T-helper 1 cell (primary cell): ENCODE measurements at places on chromosomes 16 and 17.
A peak's percentile ranks its signal among the peaks of the same experiment; 100 is the strongest.

DNA sequence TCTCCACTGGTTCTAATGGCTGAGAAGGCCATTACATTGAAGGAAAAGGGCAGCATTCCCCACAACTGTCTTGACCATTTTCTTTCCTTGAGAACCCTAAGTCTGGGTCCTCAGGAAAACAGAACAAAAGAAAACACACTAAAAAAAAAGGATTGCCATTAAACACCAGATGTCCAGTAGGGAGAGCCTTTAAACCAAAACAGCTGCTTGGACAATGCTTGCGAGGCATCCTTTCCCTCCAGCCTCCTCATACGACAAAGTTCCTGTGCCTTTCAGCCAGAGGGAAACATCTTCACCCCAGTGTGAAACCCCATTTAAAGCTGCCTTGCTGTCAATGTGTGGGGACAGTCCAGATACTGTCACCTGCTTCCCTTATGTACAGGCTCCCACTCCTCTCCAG lies 74.3 kb downstream of the MMD start:
- no peak for DNase-seq

DNA sequence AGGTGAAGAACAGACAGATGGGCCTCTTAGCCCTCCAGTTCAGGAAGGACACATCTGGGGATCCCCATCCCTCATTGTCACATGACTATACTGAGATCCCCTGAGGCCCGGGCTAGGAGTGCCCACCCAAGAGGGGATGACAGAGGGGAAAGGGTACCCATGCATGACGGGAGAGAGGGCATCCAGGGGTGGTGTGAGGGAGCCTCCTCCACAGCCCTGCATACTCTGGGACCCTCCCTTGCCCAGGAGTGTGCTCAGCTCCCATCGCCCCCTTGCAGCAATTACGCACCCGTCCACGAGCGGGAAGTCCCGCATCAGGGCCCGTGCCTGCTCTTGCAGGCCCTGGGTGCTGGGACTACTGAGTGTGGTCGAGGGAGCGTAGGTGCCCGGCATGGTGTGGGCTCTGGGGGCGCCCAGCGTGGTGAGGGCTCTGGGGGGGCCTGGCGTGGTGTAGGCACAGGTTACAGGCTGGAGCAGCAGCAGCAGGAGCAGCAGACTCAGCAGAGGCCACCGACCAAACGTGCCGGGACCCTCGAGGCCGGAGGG lies 6.5 kb downstream of the DPEP2 start:
- DNase-seq, result no peak

DNA sequence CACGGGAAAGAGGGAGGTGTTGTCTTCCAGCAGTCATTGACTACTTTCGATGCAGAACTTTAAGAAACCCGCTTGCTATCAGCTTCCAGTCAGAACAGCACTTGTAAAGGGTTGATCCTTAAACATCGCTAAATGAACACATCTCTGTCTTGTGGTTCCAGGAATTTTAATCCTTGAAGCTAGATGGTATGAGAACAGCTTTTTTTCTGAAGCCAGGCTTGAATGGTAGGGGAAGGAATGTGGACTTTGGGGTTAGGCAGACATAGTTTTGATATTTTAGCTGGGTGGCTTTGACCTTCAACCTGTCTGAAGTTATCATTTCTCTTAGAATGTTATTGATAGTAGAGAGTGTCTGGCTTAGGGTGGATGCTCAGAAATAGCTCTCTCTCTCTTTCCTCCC lies 81.1 kb downstream of the RGS9 start:
- DNase-seq, result no peak

DNA sequence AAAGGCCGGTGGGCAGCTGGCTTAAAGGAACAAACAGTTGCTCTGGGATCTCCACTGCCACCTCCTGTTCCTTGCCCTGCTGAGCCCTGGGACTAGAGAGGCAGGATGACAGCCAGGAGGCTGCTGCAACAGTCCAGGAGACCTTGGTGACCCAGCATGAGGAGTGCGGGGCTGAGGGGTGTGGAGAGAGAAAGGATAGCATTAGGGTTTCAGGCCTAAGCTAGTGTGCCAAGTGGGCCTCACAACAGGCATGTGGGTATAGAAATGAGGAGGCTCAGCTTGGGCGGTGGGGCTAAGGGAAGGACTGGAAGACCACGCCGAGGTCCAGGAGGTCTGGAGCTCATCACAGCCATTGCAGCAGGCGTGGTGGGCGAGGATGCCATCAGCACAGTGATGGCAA lies 39.8 kb downstream of the SDK2 start:
- no peak for DNase-seq

- DNase-seq, result no peak
Measured at GRCh38 chr16:24845726-24846547, at the start of gene SLC5A11. SLC5A11 (plus strand) TSS chr16:24845963; CDS start chr16:24858644, 12,681 bp downstream.

DNA sequence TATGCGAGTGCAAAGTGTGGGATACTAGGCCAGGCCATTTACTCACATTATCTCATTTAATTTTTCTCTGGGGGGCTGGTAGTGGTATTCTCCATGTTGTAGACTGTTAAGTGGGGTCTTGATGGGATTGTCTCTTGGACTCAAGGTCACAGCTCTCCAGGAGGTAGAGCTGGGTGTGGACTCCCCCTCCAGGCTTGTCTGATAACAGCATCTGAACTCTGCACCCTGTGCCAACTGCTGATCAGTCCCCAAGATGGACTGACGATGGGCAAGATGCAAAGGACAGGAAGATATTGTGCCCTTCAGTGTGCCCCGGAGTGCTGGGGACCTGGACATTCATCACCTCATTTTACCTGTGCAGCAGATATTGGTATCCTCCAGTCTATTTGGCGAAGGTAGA lies 147.8 kb downstream of the MSI2 start:
- DNase-seq, result no peak

DNA sequence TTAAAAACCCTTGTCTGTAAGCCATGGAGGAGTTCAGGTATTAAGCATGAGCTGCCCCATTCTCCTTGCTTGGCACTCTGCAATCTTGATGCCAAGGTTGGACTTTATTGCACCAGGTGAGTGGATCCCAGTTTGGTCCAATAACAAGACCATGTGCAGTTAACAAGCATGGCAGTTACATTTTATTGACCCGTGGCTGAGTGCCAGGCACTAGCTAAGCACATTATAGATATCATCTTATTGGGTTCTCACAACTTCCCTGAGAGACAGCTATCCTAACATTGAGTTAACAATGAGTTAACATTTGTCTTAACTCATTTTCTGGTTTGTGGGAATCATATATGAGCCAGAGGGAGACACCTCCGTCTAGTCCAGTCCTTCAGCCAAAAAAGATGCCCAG lies 21.8 kb downstream of the LYRM9 start:
- DNase-seq, result no peak

DNA sequence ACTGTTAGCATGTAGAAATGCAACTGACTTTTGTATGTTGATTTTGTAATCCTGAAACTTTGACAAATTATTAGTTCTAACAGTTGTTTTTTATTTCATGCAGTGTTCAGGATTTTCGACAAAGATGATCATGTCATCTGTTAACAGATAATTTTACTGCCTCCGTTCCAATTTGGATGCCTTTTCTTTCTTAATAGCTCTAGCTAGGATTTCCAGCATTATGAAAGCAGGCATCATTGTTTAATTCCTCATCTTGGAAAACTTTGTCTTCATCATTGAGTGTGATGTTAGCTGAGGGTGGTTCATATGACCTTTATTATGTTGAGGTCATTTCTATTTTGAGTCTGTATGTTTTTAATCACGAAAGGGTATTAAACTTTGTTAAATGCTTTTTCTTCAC lies 31.9 kb downstream of the RMI2 start:
- DNase-seq, result no peak

- no peak for DNase-seq
Measured at GRCh38 chr16:21159281-21159951, 942 bp downstream of the LDAF1 start.

DNA sequence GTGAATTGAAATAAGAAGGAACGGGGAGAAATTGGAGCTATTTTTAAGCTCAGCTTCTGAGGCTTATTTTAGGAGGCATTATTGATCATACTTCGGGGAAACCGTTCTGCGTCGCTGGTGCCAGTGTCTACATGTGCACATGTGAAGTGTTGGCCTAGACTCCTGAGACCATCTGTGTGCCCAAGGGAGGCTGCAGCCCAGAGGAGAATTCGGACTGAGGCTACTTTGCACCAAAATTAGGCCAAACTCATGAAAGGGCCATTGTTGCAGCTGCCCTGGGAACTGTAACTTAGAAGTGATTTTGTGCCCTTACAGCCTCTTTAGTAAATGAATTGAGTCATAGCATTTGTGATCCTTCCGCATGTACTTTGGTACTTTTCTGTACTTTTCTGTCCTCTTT lies 102.0 kb upstream of the NOL11 start:
- no peak for DNase-seq

DNA sequence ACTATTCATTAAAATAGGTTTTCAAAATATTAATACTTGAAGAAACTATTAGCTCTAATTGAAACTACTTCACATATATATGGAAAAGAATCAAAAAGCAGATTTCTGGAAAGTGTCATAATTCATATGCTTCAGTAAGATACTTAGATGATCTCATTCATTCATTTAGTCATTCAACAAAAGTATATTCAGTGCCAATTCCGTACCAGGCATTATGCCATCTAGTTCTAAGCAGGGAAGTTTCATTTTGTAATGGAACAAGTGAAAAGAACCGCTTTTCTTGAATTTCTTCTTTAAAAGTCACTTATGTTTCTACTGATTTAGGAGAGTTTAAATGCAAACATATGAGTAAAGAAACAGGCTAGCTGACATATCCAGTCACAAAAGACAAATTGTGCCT lies 118.3 kb upstream of the FAM20A start:
- DNase-seq, result no peak

DNA sequence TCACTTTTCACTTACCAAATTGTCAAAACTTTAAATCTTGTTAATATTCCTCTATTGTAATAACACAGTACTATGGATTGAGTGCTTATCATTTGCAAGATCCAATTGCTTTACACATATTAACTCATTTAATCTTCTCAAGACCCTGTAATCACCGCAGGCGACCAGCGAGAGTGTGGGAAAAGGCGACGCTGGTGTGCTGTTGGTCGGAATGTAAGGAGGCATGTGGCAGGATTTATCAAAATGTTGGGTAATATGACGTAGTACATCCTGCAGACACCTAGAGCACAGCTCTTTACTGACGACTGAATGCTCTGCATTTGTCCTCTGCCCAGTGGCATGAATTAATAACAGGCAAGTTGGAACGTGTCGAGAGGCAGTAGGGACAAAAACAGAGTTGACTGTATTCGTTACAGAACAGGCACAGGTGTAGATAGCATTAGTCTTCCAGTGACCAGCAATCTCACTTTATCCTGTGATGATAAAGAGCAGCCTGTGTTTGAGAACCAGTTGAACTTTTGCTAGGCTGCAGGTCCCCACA lies 80.3 kb downstream of the TNRC6C start:
- no peak for DNase-seq

DNA sequence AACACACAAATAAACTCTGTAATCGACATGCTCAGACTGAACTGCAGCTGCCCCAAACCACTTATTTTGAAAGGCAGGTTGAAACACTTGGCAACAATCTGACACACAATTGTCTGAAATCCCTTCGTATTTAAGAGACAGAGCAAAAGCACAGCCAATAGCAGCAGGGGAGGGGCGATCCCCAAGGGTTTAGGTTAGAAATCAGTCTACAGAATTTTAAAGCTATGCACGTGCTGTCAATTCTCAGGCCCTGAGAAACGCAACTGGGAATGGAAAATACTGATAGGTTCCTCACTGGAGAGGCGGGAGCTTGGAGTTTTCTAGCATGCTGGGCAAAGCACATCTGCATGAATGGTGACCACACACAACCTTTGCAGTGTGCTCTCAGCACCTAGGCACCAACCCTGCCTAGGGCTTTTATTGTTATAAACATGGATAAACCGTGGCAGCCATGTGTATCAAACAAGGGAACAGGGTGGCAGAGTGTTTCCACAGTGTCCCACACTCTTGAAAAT lies 168.0 kb downstream of the AATF start:
- DNase-seq, result no peak

- peak; percentile 24 for DNase-seq
Measured at GRCh38 chr16:55944377-55944802, 69.2 kb upstream of the CES5A start.

DNA sequence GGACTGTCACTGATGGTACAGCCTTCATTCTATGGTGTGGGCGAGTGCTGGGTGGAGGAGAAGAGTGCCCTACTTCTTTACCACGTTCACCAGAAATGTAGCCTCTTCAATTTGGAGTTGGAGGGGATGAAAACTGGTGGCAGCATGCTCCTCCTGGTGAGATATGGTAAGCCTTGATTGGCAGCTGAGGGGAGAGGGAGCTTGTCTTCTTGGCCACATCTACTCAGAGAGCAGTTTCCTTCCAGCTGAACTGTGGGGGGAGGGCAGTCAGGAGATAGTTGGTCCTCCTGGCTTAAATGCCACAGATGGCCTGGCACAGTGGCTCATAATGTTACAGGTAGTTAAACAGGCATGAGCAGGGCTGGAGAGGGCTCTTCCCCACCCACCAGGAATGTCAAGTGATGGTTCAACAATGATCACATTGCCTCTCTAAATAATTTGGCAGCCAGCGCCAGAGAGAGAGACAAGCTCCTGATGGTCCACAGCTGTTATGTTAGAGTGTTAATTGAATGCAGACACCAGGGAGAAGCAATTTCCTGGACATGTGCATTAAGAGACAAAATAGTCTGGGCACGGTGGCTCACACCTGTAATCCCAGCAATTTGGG lies 9.0 kb upstream of the MAPK3 start:
- DNase-seq, result no peak

- DNase-seq, result no peak
Measured at GRCh38 chr17:51857052-51857597, 301.4 kb downstream of the CA10 start.

- DNase-seq, result no peak
Measured at GRCh38 chr17:79951361-79952264, 84.1 kb downstream of the TBC1D16 start.

- DNase-seq, result no peak
Measured at GRCh38 chr16:57610611-57611010, 17.8 kb upstream of the ADGRG1 start.

DNA sequence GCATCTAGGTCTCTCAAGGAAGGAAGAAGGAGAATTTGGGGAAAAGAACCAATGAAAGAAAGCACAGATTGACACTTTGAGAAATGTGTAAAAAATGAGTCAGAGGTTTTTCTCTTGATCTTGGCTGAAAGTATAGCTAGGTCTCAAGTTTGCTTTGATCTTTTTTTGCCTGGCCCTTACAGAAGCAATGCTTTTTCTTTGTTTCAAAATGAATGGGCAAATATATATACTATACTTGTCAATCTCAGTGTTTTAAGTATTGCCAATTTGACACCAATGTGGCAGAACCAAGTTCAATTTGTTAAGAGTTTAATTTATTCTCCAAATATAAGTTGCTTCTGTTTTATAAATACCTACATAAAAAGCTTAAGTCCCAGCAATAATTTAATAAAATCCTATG lies 119.6 kb downstream of the PPM1E start:
- no peak for DNase-seq
